ENCODE measurements at places on chromosomes 6 and 20.
A peak's percentile ranks its signal among the peaks of the same experiment; 100 is the strongest.

GRCh38 chr6:79546186-79546585 is 9.0 kb upstream of the LCA5 start:
- no peak for DNase-seq

- no peak for DNase-seq
Measured at GRCh38 chr6:7075341-7076000, 32.3 kb upstream of the RREB1 start.

- peak; percentile 72 for DNase-seq
Measured at GRCh38 chr20:5080384-5080877, 39.3 kb downstream of the PCNA start.

- DNase-seq = peak; percentile 26
Measured at GRCh38 chr6:55913228-55914195, 38.1 kb upstream of the BMP5 start.

DNA sequence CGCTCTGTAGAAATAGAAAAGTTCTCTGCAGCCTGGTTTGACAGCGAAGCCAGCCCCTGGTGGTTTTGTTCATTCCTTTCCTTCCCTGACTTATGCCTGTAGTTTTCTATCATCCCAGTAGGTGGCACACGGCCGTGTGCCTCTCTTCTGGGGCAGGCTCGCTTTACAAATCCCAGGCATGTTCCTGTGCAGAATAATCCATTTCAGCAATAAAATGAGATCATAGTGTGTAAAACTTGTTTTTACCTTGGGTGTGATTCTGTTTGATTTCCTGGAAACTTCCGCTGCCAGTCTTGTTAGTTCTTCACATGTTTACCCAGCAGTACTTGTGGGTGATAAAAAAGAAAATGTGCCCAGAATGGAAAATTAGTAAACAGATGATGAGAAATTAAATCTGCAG is 7.4 kb upstream of the INSM1 start:
- peak; percentile 61 for DNase-seq

DNA sequence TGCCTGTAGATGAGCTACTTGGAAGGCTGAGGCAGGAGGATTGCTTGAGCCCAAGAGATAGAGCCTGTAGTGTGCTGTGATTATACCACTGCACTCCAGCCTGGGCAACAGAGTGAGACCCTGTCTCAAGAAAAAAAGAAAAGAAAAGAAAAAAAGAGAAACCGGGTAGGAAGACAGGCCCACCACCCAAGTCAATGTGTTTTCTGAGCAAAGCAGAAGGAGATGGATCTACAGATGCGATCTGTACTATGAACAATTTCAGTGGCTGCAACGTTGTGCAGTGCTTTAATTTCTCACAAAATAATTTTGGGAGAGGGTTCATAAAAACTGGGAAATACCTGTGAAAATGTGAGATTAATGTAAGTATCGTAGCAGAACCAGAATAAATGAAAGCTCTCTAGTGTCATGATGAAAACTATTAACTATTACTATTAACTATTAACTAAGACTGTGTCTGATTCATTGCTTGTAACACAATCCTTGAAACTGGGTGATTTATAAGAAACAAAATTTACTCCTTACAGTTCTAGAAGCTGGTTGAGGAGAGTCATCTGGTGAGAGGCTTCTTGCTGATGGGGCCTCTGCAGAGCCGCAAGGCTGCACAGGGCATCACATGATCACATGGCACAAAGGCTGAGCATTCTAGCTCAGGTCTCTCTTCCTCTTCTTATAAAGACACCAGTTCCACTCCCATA is 233.1 kb upstream of the ZNF217 start:
- DNase-seq = peak; percentile 75

GRCh38 chr20:62628691-62629090 is 13.6 kb upstream of the SLCO4A1 start:
- DNase-seq = no peak

All from GM12865 (cell line).